Sigmoid colon (tissue), 7 donors: ENCODE measurements at places on chromosomes 4 and X. TPM values are rescaled to one million over a fixed set of nuclear protein-coding genes. Genes with fewer than 3 reads are reported as not detected.

The RHOXF1 gene
- total RNA-seq: 1.3 TPM

The GAGE12H gene
- not detected for total RNA-seq

The GPRASP2 gene
- 19.5 TPM for total RNA-seq

The NKX3-2 gene
- total RNA-seq: 20.3 TPM

The PAGE4 gene
- not detected for total RNA-seq

The GPR143 gene
- total RNA-seq: not detected

The CCNB3 gene
- total RNA-seq: 0.14 TPM

The TEX13B gene
- not detected for total RNA-seq

The HSFX1 gene
- total RNA-seq: 1.3 TPM

The FAM184B gene
- not detected for total RNA-seq

The UGT2A2 gene
- not detected for total RNA-seq

The SLITRK4 gene
- 1.5 TPM for total RNA-seq

The RAB39B gene
- 0.71 TPM for total RNA-seq

The CLGN gene
- 3.0 TPM for total RNA-seq

The HELT gene
- not detected for total RNA-seq

The BMPR1B gene
- 1.7 TPM for total RNA-seq

The RAB9A gene
- 22.7 TPM for total RNA-seq

The TCEAL5 gene
- not detected for total RNA-seq

The MND1 gene
- total RNA-seq: not detected

The DUSP9 gene
- not detected for total RNA-seq

The ASB12 gene
- total RNA-seq: not detected

The AR gene
- total RNA-seq: 7.8 TPM
